Activated CD4-positive, alpha-beta T cell treated with anti-CD3 and anti-CD28 coated beads, Interleukin-2, amount 50 U/mL, for 1 hour (primary cell): ENCODE measurements at places on chromosomes 5 and 9.
A peak's percentile ranks its signal among the peaks of the same experiment; 100 is the strongest.

GRCh38 chr5:95892784-95893354 is 68.8 kb downstream of the ELL2 start:
- DNase-seq, result peak; percentile 14

DNA sequence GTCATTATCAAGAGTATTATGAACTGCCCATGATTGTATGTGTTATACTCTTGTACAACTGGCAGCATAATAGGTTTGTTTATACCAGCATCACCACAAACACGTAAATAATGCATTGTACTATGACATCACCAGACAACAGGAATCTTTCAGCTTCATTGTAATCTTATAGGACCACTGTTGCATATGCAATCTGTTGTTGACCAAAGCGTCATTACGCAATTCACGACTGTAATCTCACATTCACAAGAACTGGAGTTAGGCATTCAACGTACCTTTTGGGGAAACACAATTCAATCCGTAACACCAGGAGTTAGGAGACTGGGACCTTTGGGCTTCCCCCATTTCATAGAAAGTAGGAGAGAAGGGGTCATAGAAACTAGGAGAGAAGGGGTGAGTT is 20.4 kb upstream of the ARSI start:
- no peak for DNase-seq

DNA sequence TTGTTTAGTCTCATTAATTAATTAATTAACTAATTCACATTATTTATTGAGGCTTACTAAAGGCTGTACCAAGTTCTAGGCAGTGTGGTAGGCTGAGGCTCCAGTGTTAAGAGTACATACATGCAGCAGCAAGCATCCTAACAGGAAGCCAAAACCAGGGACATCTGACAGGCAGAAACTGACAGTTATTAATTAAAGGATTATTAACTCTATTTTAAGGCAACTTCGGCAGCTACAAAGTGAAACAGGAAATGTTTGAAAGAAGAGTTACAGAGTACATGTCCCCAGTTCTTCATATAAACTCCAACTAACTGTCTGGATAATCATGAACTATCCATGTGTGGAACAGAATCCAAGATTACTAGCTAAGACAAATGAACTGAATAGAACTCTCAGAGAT is 39.3 kb upstream of the GABRB2 start:
- no peak for DNase-seq

DNA sequence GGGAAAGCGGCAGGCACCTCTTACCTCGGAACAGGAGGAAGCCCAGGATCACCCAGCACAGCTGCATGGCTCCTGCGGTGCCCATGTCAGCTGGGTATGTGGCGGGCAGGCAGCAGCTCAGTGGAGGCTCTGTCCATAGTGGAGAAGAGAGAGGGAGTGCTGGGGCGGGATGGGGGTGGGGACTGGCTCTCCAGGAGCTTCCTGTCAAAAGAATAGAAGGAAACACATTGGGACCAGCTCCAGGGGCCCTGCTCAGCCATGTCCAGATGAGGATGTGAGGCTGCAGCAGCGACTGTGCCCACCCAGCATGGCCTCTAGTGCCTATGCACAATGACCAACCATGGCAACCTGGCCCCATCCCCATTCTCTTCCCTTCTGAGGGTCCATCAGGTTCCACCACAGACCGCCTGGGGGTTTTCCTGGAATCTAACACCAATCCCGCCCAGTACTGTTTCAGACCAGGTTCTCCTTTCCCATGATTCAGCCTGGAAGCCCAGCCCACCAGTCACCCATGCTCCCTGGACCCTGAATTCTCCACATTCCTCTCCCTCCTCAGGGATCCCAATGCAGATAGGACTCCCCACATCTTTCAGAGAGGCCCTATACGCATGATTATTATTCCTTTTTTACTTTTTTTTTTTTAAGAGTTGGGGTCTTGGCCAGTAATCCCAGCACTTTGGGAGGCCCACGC is at the start of gene ECSCR:
ECSCR (minus strand) TSS at position 158 of the 691 bp plus-strand sequence; CDS start at position 85, 73 bp downstream.
- no peak for DNase-seq

DNA sequence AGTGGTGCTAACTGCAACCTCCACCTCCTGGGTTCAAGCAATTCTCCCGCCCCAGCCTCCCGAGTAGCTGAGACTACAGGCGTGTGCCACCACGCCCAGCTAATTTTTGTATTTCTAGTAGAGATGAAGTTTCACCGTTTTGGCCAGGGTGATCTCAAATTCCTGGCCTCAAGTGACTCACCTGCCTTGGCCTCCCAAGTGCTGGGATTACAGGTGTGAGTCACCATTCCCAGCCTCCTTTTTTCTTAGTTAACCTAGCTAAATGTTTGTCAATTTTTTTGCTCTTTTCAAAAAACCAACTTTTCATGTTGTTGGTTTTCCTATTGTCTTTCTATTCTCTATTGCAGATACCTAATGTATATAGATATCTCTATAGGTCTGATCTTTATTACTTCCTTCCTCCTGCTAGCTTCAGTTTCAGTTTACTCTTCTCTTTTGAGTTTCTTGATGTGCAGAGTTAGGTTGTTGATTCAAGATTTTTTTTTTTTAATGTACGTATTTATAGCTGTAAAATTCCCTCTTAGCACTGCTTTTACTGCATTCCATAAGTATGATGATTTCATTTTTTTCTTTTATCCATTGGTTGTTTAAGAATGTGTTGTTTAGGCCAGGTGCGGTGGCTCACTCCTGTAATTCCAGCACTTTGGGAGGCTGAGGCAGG is 32.9 kb downstream of the FGD3 start:
- DNase-seq, result no peak

- no peak for DNase-seq
These were observed 42.3 kb downstream of the PAM start for GRCh38 chr5:102797322-102797884.

DNA sequence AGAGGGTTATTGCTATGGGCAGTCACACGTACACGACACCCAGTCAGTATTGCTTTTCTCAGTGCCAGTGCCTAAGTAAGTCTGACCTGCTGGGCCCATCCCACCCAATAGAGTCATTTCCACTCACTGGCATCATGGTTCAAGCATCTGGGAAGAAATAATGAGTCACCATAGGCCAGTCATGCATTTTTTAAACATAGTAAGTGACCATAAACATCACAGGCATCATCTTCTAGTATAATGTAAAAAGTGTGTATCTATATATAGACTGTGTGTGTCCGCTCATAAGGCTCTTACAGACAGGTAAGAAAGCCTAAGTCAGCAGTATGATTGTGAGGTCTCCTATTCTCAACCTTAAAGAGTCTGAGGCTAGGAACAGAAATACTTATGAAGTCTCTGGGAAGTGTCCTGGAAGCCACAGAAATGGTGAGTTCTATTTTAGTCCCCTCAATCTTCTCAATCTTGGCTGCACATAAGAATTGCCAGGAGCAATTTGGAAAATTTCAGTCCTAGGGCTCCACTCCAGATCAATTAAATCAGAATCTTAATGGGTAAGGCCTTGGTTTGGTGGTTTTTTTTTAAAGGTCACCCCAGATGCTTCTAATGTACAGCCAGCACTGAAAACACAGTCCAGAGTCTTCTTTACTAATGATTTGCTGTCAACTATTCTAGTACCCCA is 65.2 kb downstream of the ZNF366 start:
- no peak for DNase-seq

DNA sequence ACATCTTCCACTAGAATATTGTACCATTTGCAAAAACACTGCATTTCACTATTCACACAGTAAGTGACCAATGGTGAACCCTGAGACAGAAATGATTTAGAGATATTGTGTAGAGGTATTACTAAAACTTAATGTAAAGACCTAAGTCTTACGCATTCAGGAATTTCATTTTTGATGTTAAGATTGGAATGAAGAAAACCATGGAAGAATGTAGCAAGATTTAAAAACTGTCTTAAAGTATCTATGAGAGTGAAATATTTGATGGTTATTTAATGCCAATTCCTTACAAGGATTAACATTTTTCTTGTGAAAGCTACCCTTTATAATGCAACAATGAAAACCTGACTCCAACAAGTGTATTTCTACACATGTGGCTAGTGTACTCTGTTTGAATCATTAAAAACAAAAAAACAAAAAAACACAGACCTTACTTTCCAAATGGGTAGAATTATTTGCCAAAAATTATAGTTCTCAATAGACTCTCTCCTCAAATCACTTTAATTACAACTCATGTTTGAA is 172.0 kb downstream of the NNT start:
- DNase-seq, result no peak

GRCh38 chr9:70607926-70608325 is 193.5 kb upstream of the KLF9 start:
- DNase-seq, result no peak

GRCh38 chr5:170560938-170561337 is 57.1 kb downstream of the KCNIP1 start:
- no peak for DNase-seq

DNA sequence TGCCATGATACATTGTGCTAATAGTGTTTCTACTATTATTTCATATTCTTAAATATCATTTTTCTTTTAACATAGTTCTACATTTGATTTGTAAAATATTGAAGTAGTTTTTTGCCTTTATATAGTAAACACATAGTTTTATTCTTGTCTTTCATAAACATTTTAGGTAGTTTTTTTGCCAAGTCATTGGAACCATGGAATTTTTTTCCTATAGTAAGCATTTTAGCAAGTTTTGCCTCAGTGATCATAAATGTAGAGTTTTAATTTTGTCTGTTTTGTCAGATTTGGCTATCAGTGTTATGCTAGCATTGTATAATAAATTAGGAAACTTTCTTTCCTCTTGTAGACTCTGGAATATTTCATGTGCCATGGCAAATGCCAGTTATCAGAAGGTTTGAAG is 137.1 kb upstream of the LPAR1 start:
- no peak for DNase-seq
